ENCODE measurements at places on chromosomes 1 and 21.

DNA sequence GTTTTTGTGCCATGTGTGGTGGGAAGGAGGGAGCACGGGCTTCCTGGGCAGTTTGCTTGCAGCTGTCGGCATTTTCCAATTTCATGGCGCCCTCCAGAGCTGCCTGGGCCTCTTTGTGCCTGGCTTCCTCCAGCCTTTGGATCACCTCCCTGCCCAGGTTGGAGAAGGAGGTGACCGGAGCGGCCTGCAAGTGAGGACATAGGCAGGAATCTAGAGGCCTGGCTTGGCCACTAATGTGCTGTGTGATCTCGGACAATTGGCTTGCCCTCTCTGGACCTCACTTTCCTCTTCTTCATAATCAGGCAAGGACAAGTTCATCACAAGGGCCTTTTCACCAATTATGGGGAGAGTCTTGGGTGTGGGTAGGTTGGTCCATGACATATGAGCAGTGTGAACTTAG is 245.1 kb downstream of the MATN1 start:
- DNase-seq, result no peak

DNA sequence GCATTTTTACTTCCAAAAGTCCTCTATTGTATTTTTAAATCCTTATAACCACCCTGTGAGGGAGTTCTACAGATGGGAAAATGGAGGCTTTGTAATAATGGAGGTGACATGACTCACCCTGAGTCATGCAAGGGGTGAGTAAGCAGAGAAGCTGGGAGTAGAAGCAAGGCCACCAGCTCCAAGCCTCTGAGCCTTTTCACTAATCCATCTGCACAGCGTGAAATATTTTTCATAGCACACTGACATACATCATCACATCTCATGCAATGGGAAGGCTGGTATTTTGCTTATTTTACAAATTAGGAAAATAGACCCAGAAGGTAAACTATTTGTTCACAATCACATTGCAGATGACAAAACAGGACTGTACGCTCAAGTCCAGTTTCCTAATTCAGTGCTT is 96.9 kb downstream of the KCNH1 start:
- DNase-seq, result peak; percentile 96

DNA sequence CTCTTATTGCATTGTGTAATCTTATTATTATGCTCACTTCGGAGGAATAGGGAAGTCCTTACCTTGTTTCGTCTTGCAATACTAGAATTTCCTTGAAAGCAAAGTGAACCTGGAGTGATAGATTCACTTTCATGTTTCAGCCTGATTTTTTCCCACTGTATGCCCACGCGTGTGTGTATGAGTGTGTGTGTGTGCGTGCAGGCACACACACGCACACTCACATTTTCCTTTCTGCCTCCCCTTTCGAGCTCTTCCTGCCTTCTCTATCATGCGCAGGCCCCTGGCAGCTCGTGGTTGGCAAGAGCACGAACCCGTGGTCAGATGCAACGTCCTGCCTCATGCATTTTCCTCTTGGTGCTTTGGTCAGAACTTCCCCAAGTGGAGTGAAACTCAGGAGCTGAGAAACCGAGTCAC is at the start of gene GCSAML:
Gene GCSAML (plus strand): TSS at position 366 of the 414 bp plus-strand sequence. CDS start 58 bp downstream, outside the sequence.
- no peak for DNase-seq

DNA sequence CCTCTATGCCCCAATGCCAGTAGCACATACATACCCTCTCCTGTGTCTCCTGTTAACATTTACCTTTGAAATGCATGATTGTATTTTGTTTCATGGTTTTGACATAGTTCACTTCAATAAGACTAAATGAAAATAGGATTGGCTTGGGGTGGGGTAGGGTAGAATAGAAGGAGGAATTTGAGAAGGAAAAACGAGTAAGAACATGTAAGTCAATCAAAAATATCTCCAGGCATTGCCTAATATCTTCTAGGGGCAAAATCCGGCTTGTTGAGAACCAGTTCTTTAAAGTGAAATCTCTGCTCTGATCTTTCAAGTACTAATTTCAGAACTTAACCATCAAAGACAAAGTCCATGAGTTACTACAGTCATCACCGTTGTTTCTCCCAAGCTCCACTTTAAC is 31.8 kb upstream of the RGS2 start:
- no peak for DNase-seq

GRCh38 chr21:41769521-41769920 is 2.7 kb upstream of the RIPK4 start:
- DNase-seq, result no peak

- no peak for DNase-seq
These were observed 31.6 kb upstream of the PAX7 start for GRCh38 chr1:18599086-18599485.

- peak; percentile 36 for DNase-seq
These were observed at the start of gene THEMIS2 for GRCh38 chr1:27872059-27872801. THEMIS2 (plus strand) TSS chr1:27872544; CDS start chr1:27872572, 28 bp downstream.

DNA sequence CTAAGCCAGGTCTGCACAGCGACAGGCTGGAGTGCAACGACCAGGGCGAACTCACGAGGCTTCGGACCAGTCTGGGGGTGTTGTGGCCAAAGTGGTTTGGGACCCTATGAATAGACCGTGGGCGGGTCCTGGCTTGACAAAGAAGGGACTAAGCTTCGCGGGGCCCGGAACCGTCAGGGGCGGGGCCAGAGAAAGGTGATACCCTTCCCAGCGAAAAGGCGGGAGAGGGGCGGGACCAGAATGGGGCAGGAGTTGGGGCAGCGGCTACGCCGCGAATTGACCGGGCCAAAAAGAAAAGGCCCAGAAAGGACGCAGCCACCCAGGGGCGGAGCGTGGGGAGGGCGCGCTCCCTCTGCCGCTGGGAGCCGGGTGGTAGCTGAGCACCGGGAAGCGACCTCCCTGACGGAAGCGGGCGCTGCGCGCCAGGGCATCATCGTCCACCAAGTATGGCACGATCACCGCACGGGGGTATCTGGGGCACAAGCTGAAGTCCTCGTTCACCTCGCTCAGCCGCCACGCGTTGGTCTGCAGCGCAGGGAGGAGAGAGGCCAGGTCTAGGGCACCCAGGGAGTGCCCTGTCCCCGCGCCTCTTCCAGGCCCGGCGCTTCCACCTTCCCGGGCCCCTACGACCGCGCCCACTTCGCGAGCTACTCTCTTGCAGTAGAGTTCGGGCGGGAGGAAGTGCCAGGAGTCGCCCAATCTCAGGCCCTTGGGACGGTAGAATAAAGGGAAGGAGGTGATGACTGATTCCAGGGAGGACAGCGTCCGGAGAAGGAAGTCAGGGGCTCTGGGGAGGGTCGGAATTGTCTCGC is 6.7 kb upstream of the FAM167B start:
- no peak for DNase-seq

DNA sequence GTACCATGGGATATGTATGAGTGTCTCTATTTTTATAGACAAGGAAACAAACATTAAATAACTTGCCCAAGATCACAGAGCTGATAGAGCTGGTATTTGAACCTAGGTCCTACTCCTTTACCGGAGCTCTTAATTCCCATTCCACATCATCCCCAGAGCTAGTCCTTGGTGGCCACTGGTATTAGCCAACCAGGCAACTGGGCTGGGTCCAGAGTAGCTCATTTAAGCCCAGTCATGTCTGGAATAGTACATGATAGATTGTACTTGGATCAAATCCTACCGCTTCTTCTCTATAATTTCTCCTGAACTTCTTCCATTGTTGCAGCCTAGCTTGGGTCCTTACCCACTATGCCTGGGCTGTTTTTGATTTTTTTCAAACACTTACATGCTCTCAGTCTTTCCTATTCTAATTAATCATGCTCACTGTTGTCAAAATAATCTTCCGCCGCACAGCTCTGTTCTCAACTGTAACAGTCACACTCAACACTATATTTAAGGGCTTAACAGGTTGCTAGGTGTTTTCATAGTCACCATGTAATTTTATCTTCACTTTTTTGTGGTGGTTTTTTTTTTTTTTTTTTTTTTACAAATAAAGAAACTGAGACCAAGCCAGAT is 80.2 kb downstream of the COLGALT2 start:
- no peak for DNase-seq

DNA sequence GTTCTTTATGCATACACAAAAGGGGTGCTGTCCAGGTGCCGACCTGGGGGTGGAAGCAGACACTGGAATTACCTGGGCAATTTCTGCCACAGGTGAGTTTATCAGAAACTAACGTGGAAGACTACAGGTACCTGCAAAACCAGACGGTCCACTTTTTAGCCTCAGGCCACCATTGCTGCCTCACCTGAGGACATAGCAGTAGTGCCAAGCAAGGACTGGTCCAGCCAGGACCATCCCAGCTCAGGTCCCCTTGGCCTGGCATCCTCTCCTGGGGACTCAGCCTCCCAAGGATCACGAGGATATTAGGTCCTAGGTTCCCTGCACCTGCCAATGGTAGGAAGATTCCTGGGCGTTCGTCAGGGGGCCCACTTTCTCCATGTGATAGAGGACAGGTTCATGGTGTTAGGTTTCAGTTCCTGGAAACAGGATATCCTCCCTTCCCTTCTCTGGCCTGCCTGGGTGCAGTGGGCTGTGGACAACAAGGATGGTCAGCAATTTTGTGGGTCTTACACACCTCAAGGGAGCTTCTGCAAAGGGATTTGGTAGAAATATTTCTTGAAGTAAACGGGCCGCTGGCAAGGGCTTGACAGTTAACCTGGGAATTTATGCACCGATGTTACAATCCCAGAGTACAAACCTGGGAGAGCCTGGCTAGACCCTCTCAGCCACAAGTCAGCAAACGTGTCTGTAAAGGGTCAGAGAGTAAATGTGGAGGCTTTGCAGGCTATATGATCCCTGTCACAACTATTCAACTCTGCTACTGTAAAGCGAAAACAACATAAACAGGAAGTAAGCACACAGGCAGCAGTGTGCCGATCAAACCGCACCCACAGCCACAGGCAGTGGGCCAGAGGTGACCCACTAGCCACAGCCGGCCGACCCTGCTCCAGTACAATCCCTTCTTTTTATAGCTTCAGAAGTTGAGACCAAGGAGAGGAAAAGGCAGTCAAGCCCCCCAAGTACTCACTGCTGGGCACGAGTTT is 71.4 kb upstream of the RAB4A start:
- DNase-seq, result no peak

DNA sequence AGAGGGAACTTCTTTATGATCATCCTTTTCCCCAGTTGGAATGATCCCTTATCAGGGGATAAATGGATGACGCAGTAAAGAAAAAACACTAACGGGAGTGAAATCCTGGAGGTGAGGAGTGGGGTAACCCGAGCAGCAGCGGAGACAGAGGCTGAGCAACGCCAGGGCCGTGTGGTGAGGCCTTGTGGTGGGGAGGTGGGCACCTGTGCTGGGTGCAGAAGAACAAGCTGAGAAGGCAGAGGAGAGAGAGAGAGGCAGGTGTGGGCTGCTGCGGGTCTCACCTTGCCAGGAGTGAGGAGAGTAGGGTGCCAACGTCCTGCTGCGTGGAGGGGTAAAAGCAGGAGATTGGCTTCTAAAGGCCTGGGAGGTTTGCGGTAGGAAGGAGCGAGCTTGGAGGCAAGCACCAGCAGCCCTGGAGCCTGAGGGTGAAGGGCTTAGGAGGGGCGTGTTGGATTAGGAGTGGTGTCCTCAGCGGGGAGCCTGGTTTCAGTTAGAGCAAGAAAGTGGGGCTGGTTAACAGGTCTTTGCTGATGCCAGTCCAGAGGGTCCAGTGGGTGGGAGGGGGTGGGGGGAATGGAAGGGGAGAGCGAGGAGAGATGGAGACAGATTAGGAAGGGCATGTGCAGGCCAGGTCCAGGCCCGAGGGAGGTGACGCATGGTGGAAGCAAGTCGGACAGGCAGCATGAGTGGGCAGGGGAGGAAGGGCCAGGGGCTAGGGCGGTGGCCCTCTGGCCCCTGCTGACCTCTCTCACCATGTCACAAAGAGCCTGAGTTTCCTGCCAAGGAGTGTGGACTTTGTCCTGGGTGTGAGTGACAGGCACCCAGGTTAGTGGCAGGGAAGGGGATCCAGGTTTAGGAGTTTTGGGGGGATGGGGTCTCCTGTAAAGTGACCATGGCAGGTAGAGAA is 36.7 kb upstream of the LHX4 start:
- no peak for DNase-seq

DNA sequence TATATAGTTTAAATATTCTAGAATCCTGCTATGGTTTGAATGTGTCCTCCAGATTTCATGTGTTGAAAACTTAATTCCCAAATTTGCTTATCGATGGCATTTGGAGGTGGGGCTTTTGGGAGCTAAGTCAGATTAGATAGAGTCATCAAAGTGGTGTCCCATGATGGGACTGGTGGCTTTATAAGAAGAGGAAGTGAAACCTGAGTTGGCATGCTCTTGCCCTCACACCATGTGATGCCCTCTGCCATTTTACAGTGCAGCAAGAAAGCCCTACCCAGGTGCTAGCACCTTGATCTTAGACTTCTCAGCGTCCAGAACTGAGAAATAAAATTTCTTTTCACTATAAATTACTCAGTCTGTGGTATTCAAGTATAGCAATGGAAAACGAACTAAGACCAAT is 111.3 kb downstream of the TGFB2 start:
- DNase-seq, result no peak

- DNase-seq, result no peak
These were observed 26.4 kb downstream of the USP48 start for GRCh38 chr1:21756393-21757089.

DNA sequence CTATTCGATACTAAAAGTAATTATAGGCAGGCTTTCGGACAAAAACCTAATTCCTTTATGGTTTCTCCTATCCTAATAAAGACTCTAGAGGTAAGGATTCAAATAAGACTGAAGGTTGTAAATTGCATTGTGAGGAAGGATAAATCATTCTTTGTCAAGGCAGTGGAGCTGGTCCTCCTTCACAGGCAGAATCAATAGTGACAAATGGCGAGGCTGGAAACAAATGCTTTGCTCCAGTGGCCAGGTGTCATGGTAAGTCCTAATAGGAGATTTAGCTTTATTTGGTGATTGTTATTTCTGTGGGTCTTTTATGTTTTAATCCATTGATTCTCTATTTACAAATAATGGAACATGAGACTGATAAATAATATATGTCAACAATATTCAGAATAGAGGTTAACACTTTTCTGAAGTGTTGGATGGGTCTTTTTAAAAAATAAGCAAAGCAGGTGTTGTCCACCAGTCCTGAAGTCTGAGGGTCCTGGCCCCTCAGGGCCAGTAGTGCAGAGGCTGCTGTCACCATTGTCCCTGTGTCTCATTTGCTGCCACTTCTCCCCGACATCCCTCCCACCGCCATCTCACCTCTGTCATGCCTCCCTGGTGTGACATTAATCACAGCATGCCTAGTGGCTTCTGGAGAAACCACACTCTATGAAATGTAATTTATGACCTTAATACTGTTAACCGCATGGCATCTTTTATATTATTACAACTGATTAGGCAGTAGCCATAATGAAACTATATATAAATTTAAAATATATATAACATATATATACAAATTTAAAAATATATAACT is 120.9 kb upstream of the MAGI3 start:
- no peak for DNase-seq

DNA sequence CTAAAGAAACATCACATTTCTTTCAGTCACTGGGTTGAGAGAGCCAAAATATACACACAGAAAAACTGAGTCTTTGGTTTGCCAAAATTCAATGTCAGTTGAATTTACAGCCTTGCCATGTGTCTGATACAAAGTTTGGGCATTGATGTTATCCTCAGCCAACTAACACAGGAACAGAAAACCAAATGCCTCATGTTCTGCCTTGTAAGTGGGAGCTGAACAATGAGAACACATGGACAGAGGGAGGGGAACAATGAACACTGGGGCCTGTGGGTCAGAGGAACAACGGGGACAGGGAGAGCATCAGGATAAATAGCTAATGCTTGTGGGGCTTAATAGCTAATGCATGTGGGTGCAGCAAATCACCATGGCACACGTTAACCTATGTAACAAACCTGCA is 39.6 kb upstream of the C21orf91 start:
- DNase-seq, result no peak

- peak; percentile 48 for DNase-seq
These were observed 31.7 kb downstream of the CHML start for GRCh38 chr1:241608379-241609033.

- peak; percentile 83 for DNase-seq
These were observed 1.3 kb downstream of the AGRN start for GRCh38 chr1:1021010-1021919.
